Esophagus squamous epithelium (tissue), 5 donors: ENCODE measurements at places on chromosomes 1 and 21.

DNA sequence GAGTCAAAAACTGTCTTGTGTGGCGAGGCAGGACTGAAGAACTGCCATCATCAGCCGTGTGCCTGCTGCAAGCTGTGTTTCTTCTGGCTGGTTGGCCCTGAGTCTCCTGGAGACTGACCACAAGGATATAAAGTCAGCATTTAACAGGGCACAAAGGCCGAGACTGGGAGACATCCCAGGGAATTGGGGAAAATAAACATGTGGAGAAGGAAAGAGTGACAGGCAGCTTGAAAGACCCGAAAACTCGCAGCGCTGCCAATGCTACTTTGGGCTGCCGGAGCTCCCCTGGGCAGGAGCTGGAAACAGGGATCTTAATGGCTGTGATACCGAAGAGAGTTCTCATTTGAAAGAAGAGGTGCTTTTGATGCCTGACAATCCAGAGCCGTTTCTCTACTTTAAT lies 125.3 kb upstream of the HMGB4 start:
- no peak for DNase-seq
- H3K4me1 ChIP-seq: no peaks in the 10 kb centered on the region
- H3K27ac ChIP-seq: no peak overlapping the region
- H3K36me3 ChIP-seq: no peaks in the 10 kb centered on the region
- H3K27me3 ChIP-seq: no peaks in the 10 kb centered on the region

DNA sequence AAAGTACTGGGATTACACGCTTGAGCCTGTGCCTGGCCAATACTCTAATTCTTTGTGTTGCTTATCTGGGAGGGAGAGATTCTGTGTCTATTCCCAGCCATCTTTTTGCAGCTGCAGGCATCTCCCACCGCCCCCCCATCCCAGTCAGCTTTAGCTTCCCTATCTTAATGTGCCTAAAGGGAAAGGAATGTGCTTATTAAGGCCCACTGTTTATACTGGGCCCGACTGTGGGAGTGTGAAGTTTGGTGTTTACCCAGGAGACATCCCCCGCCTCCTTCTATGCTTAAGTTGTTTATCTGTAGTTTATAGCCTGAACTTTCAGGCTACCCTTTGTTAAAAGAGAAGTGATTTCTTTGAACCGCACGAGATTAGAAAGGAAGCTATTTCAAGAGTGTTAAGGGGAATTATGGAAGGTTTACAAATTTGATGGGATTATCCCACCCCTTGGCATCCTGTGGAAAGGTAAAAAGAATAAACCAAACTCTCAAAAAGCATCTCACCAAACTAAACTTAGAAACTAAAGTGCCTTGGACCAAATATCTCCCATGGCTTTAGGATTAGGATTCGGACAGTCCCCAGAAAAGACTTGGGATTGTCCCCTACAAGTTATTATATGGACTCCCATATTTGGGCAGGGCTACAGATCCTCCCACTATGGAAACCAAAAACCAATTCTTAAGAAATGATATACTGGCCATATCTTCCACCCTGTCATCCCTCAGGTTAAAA lies 25.5 kb upstream of the ZNF496 start:
- H3K27me3 ChIP-seq: no peaks in the 10 kb centered on the region
- no peak overlapping the region for H3K27ac ChIP-seq

DNA sequence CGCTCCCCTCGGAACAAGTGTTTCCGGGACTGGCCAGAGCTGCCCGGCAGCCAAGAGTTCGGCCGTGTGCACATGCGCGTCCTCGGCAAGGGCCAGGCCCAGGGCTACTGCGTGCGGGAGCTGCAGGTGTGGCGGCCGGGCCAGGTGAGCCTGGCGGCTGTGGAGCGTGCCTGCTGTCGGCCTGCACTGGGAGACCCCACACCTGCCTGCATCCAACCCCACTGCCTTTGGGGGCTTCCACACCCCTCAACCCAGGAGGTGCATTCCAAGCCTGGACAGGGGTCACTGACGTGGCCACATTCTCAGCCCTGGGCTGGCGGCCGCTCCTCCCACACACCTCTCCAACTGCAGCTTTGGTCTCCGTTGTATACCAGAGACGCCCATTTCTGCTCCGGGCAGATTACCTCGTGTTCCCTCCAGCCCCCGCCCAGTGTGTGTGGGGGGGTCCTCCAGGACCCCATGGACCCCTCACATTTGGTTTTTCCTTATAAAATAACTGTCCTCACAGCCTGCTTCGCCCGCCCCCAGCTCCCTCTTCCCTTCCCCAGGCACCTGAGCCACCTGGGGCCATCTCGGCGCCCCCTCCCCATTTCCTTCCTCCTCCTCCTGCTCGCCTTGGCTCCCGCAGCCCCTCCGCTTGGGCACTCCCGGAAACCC lies 6.1 kb downstream of the RNF223 start:
- H3K4me1 ChIP-seq: peaks cover 58% of the 10 kb centered on the region
- DNase-seq: no peak
- H3K27ac ChIP-seq: peak overlapping the region; percentile 82
- no peaks in the 10 kb centered on the region for H3K36me3 ChIP-seq
- H3K4me3 ChIP-seq: peak overlapping the region; percentile 70
- H3K27me3 ChIP-seq: peaks cover 11% of the 10 kb centered on the region

GRCh38 chr1:3337798-3338724 lies 116.4 kb upstream of the ARHGEF16 start:
- no peaks in the 10 kb centered on the region for H3K27me3 ChIP-seq
- H3K27ac ChIP-seq: no peak overlapping the region
- no peak for DNase-seq
- no peaks in the 10 kb centered on the region for H3K4me1 ChIP-seq
- H3K36me3 ChIP-seq: no peaks in the 10 kb centered on the region

DNA sequence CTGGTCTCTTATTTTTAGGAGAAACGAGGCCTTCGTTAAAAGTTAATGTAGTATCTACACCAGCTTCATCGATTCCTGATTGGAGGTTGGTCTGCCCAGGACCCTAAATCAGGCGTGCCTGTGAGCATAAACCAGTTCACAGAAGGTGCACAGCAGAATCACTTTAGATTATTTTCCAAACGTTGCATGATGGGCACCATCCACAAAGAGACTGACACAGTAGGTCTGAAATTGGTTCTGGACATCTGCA lies 256 bp upstream of the TARBP1 start:
- peak overlapping the region; percentile 89 for H3K4me3 ChIP-seq
- H3K27ac ChIP-seq: peak overlapping the region; percentile 97
- H3K27me3 ChIP-seq: no peaks in the 10 kb centered on the region
- DNase-seq: no peak
- H3K4me1 ChIP-seq: no peaks in the 10 kb centered on the region

- H3K4me1 ChIP-seq: no peaks in the 10 kb centered on the region
- H3K36me3 ChIP-seq: no peaks in the 10 kb centered on the region
- no peaks in the 10 kb centered on the region for H3K27me3 ChIP-seq
Measured at GRCh38 chr1:30147188-30147587, 576.2 kb downstream of the MATN1 start.
